IPS DF 6.9 (cell line): ENCODE measurements at places on chromosomes 7 and 10.

- no peak for DNase-seq
These were observed 51.9 kb upstream of the NPVF start for GRCh38 chr7:25280181-25280580.

- no peak for DNase-seq
These were observed 530.3 kb downstream of the ARL4A start for GRCh38 chr7:13217768-13218167.

DNA sequence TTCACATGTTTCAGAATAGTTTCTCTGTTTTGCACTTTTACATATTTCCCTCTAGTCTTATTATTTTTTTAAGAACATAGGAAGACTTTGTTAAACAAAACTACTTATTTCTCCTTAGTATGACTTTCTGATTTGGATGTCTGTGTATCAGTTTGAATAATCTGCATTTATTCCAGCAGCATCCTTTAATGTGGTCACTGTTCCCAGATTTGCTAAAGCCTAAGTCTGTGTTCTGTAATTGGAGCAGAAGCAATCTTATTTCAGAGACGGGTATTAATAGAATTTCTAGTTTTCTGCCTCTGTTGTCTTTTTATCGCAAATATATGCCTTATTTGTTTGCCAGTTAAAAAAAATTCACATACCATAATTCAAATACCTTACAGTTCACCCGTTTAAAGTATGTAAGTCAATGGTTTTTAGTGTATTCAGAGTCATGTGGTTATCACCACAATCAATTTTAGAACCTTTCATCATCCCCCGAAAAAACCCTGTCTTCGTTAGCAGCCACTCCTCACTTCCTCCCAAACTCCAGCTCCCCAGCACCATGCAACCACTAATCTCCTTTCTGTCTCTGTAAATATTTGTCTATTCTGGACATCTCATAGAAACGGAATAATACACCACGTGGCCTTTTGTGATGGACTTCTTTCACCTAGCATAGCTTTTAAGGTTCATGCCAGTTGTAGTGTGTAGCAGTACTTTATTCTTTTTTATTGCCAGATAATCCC, 58.7 kb downstream of the INPP5F start:
- no peak for DNase-seq

- DNase-seq = no peak
These were observed 3.2 kb upstream of the JCAD start for GRCh38 chr10:30062582-30062981.

- no peak for DNase-seq
These were observed 209.4 kb downstream of the LRMDA start for GRCh38 chr10:75640803-75641202.
